Neuronal stem cell (in vitro differentiated cells): ENCODE measurements at places on chromosomes 6 and 20.

- no peak for DNase-seq
Measured at GRCh38 chr20:59811681-59812171, 121.7 kb downstream of the SYCP2 start.

DNA sequence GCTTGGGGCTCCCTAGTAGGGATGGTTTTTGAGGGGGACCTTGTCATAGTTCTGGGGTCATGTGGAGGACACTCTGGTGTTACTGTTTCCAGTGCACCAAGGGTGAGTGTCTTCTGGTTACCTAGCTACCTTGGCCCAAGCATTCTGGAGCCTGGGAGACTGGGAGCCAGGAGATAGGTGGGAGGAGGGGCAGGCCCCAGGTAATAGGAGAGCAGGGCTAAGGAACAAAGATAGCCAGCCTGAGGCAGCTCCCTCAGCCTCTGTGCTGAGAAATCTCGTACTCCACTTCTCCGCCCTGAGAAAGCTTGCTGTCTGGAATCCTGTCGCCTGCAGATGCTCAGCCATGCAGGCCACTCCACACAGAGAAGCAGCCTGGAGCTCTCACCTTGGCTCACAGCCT is 8.3 kb upstream of the ENTPD6 start:
- no peak for DNase-seq

DNA sequence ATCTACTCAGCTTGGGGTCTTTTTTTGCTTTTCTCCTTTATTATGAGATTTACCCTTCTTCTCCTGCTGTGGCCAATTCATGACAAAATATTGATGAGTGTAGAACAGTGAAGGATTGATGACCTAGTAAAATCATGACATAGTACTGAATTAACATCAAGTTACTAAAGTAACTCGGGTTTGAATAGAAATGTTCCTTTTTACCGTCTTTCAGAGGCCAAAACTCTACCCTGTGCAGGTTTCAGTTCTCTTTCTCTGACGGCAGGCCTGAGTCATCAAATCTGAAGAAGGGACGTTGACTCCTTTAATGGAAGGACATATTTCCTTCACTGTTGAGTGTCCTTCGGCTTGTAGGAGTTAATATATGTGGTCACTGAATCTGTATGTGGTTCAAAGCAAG is 80.7 kb downstream of the RREB1 start:
- DNase-seq: no peak

DNA sequence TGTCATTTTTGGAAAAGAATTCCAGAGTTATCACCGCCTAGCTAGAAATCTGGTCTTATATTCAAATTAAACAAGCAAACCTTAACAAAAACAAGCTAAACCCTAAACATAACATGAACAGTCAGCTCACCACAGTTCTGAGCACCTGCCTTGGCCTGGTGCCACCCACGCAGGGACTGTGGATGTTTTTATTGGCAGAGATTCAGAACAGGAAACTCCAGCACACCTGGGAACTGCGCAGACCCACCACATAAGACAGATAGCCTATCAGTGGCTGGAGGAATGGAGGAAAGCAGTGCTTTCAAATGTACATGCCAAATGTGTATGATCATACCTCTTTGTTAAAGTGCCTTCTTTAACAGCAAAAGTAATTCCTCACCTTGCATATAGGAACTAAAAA is 8.9 kb downstream of the SLC16A10 start:
- no peak for DNase-seq

GRCh38 chr6:64034910-64035655 is 399.5 kb downstream of the PHF3 start:
- no peak for DNase-seq

GRCh38 chr6:63773200-63773599 is 137.6 kb downstream of the PHF3 start:
- no peak for DNase-seq

- DNase-seq: no peak
Measured at GRCh38 chr6:20061952-20062351, 150.3 kb downstream of the MBOAT1 start.

DNA sequence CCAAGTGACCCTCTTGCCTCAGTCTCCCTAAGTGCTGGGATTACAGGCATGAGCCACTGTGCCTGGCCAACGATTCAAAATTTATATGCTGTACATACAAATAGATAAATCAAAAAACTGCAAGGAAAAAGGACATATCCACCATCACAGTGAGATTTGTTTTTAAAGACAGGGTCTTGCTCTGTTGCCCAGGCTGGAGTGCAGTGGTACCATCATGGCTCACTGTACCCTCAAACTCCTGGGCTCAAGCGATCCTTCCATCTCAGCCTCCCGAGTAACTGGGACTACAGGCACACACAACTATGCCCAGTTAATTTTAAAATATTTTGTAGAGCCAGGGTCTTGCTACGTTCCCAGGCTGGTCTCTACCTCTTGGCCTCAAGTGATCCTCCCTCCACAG is 61.5 kb downstream of the MAP3K7 start:
- no peak for DNase-seq

DNA sequence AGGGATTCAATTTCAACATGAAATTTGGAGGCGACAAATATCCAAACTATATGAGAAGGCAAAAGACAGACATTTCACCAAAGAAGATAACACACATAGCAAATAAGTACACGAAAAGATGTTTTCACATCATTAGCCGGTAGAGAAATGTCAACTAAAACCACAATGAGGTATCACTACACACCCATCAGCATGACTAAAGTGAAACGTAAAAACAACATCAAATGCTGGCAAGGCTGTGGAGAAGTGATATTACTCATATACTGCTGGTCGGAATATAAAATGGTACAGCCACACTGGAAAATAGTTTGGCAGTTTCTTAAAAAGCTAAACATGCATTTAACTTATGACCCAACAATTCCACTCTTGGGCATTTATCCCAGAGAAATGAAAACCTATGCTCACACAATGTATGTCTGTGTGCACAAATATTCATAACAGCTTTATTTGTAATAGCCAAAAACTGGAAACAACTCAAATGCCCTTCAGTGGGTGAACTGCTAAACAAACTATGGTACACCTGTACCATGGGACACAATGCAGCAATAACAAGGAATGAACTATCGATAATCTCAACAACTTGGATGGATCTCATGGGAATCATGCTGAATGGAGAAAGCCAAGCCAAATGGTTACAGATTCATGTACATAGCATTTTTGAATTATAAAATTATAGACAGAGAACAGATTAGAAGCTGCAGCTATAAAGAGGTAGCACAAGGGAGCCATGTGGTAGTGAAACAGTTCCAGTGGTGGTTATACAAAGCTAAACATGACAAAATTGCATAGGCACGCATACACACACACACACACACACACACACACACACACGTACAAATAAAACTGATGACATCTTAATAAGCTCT is 8.6 kb downstream of the ADAT2 start:
- DNase-seq: no peak

DNA sequence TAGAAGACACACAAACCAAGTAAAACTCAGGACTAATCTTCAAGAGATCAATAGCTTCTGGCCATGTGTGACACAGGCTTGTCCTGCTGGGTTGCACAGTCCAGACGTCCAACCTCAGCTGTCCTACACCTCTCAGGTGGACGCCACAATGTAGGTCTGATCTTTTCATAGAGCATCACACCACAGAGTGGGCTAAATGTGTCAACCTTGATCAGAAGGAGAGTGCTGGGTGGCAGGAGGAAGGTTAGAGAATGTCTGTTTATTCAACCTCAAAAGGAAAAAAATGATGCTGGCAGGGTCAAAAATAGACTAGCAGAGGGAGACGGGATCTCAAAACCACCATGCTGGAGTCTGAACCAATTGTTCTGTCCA is 41.7 kb downstream of the GFOD1 start:
- DNase-seq: no peak

DNA sequence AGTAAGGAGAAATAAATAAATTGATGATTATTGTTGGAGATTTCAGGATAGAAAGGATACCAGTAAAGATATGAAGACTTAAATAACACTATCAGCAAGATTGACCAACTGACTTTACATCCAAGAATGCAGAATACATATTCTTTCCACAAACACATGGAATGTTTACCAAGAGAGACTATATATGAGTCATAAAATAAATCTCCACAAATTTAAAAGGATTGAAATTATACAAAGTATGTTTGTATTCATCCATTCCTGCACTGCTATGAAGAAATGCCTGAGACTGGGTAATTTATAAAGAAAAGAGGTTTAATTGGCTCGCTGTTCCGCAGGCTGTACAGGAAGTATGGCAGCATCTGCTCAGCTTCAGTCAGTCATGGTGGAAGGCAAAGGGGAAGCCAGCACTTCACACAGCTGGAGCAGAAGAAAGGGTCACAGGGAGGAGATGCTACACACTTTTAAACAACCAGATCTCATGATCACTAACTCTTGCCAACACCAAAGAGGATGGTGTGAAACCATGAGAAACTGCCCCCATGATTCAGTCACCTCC is 56.7 kb upstream of the TNFRSF21 start:
- DNase-seq: no peak

DNA sequence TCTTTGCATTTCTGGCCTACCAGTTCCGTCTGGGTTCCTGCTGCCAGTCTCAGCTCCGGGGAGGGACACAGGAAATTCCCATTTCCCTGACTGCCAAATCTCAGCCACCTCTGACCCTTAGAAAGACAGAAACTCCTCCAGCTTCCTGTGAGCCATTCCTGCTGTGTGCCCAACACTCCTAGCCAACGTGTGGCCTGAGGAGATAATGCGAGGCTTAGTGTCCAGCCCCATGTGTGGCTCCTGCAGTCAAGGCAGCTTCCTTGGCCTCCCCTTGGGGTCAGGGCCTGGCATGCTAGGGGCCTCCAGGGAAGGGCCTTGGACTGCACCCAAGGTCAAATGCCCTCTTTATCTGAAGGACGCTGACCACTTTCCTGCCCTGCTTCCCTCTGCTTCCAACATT is 45.1 kb downstream of the MAFB start:
- DNase-seq: no peak

GRCh38 chr6:2881423-2881822 is 21.7 kb downstream of the SERPINB9 start:
- DNase-seq: no peak

DNA sequence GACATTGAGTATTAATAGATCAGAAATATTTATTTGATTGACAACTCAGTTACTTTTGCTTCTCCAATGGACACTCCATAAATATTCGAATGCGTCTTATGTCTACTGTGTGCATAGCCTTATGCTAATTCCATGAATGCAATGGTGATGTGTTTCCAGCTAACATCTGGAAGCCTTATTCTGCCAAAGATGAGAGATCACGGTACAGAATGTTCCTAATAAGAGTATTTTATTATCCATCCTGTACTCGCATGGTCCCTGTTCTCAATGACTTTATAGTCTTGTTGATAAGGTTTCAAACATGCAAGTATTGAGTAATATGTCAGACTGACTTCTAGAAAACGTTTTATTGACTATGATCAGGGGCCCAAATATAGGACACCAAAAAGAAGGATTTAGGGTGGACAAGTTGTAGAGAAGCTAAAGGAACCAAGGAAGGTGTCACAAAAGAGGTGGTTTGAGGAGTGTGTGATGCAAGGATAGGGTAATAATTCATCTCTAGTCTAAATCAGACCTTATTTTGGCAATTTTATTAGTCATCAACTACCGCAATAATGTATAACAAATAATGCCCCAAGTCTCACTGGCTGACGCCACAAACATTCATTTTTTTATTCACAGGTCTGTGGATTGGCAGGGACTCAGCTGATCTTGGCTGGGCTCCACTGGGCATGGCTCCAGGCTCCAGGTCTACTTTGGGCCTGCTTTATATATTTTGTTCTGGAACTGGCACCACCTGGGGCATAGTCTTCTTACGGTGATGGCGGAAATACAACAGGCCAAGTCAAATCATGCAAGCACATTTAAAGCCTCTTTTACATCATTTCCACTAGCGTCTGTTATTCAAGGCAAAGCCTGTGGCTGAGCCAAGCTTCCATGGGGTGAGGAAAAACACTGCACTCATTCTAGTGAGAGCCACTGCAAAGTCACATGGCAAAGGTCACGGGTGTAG is 24.5 kb upstream of the CD83 start:
- DNase-seq: no peak

DNA sequence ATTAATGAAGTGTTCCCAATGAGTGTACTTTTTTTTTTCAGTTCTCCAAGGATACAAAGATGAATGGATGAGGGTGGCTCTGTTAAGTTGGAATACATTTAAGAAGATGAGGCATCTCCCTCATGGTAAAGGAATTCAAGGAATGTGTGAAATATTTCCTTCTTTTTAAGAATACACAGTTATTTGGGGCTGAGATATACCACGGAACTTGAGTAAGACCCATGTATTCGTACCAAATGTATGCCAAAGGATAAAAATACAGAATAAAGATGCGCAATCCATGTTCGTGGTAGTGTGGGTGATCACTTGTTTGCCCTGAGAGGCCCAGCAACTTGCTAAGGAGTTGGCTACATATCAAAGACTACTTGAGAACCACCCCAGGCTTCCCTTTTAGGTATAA is 164.2 kb upstream of the TCF21 start:
- DNase-seq: no peak

DNA sequence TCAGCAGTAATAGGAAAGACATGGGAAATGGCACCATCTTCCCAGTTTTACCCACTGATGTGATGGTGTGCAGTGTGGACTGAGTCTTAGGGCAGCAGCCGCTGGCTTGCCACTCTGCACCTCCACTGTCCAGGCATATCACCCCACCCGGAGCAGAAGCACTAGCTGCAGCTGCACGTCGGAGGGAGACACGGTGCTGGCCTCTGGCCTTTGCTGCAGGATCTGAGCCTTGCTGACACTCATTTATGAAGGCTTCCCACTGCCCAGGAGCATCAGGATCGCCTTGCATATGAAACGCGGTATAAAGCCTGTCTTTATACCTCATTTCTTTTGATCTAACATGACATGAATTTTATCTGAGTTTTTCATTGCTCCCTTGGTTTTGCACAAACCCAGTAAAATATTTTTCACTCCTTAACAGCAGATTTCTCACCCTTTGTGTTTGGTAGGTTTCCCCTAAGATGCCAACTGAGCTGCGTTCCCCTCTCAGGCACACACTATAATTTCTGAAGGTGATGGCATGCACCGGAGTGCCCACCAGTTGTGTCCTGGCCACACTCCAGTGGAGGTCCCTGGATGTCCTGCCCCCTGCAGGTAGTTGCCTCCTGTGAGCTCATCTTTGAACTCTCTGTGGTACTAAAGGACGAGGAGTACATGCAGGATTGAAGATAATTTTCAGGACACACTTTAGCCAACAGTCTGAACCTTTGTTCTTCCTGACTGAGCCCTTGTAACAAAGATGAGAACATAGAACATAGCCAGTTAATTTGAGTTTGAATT is 9.0 kb upstream of the EXOC2 start:
- no peak for DNase-seq

DNA sequence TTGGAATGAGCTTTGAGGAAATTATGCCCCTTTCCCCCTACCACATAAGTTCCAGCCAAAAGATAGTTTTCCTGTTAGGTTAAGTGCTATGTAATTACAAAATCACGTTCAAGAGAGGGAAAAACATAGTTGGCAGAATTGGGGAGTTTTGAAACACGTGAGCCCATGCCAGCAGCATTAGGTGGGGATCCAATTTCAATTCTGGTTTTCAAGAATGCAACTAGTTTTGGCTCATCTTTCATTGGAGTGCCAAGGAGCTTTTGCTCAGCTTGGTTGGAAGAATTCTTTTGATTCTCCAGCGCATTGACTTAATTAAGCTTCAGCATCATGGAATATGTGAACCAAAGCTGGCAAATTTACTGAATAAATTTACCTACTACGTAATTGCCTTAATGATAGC is 95.9 kb downstream of the SAMD5 start:
- no peak for DNase-seq
